ENCODE measurements at places on chromosomes 2 and 18.
A peak's percentile ranks its signal among the peaks of the same experiment; 100 is the strongest.

GRCh38 chr2:207766041-207766551, 3.6 kb downstream of the FZD5 start:
- peak; percentile 56 for DNase-seq

DNA sequence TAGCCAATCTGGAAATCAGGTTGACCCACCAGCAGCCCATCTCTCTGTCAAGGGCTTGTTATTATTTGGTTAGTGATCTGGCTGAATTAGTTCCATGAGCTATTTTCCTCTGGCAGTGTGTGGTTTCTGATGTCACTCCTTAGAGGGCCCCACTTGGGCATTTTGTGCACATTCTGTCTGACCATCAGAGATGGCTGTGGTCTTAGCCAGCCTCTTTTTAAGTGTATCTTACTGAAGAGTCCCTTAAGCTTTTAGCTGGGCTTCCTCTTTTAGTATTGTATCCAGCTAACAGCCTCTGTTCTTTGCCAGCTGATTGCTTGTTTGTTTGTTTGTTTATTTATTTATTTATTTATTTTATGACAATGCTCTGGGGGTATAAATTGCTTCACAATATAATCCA, 951.1 kb upstream of the CNTNAP5 start:
- no peak for DNase-seq

- peak; percentile 65 for DNase-seq
These were observed 255.3 kb downstream of the VAPA start for GRCh38 chr18:10169064-10169562.

DNA sequence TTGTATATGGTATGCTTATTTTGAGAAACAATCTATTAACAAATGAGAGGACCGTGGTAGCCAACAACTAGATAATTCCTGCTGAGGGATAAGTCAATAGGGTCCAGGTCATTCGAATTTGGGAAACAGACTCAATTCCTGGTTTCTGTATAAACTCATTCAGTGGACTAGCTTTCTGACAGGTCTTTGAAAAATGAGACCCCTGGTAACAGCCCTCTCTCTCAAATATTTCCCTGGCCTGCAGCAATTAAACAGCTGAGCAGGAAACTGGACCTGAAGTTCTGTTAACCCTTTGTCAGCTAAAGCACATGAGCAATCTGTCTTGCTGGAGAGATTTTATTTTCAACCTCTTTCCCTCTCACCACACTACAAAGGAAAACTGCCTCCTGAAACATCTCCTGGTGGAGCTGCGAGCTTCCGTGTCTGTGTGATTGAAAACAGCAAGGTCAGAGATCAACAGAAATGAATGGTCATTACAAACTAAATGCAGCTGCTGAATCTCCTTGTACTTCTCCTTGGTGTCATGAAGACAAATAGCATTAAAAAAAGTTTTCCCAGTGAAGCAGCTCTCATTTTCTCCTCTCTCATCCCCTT, 70.3 kb upstream of the CCDC85A start:
- DNase-seq = peak; percentile 50

DNA sequence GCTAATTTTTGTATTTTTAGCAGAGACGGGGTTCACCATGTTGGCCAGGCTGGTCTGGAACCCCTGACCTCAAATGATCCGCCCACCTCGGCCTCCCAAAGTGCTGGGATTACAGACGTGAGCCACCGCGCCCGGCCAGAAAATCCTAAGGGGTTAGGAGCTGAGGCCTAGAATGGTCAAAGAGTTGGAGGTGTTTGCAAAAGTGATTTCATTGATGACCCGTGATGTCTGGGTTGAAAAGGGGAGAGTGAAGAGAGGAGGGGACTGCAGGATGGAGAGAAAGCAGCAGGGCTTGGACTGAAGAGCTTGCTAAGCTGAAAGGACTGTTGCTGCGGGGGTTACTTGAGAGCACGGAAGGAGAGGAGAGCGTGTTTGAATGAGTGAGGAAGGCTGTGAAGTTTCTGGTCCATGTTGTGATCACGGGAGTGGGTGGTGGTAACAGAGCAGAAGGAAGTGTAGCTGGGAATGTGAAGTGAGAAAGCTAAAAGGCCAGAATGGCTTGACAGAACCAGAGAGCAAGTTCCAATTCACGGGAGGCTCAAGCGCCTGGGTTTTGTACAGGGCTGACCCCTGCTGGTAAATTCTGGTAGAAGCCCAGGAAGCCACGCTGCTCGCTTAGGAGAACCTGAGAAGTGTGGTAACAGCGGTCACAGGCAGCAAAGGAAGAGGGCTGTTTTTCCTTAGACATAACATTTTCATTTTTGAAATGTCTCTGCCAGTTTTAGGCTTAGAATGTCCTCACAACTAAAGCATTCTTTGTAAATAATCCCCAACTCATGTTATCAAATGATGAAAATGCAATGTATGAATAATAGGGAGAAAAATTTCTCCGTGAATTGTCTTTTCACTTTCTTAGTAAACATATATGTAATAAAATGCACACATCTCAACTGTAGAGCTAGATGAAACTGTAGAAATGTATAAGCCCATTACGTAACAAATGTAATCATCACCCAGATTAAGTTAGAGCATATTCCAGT, 40.5 kb upstream of the ACTR2 start:
- peak; percentile 92 for DNase-seq

DNA sequence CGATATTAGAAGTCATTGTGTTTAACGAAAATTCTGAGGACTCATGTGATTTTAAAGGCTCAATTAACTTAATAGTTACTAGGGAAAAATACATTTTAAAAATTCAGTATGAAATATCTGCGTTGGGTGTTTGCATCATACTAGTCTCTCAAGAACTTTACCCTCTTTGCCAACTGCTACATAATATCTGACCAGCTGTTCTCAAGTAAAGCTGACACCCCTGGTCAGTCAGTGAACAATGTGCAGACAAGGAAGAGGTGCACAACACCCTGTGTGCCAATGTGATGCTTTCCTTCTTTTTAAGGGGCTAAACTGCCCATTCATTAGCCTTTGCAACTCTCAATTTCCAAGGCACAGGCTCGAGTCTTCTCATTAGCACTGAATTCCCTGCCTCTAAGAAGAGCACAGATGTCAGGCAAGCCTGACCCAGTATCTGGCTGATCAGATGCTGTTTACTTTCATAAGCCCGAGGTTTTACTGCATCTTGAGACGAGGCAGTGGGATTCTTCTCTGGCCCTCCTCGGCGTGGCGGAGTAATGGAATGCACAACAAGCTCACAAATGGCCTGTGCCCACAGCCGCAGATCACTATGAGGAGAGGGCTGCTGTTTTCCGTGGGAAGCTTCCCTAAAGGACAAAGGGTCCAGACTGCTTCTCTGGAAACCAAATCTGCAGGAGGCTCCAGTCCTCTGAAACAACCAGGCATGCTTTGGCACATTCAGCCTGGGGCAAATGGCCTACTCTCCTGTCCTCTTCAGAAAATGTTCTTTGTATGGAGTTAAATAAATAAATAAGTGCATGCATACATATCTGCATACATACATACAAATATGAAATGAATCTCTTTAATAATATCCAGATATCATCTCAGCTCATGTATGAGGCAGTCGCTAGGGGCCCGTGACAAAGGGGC, 240.3 kb downstream of the ZNF521 start:
- DNase-seq = peak; percentile 75

GRCh38 chr2:66433945-66434678, 813 bp upstream of the MEIS1 start:
- peak; percentile 88 for DNase-seq

DNA sequence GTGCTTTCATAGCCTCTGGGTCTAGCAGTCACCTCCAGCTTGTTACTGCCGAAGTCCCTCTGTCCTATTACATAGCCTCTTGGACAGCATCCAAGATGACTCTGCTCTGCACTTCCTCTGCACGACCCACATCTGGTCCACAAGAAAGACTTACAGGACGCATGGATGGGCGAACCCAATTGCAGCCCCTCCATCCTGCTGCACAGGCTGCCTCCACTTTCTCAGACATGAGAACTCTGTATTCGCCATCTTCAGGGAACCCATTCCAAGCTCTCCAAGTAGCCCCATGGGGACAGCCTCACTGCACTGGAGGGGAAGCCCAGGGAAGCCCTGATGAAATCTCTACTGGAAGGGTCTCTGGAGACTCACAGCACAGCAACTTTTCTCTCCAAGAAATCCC, 172.1 kb downstream of the GFPT1 start:
- DNase-seq = no peak

DNA sequence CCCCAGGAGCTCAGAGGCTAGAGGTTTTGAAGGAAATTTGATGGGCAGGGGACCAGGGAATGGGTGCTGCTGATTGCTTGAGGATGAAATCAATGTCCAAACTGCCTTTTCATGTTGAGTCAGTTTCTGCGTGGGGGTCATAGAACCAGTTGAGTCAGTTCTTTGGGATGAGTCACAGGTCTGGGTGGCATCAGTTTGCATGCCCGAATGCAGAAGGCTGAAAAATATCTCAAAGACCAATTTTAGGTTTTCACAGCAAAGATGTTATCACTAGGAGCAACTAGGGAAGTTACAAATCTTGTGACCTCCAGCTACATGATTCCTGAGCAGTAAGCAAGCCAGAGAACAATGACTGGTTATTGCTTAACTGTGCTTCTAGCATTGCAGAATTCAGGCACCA, 1135.1 kb upstream of the CRIM1 start:
- no peak for DNase-seq

- no peak for DNase-seq
These were observed 442.6 kb downstream of the CMPK2 start for GRCh38 chr2:6423157-6423556.

- no peak for DNase-seq
These were observed 206.1 kb downstream of the FAM210A start for GRCh38 chr18:13520306-13520705.

DNA sequence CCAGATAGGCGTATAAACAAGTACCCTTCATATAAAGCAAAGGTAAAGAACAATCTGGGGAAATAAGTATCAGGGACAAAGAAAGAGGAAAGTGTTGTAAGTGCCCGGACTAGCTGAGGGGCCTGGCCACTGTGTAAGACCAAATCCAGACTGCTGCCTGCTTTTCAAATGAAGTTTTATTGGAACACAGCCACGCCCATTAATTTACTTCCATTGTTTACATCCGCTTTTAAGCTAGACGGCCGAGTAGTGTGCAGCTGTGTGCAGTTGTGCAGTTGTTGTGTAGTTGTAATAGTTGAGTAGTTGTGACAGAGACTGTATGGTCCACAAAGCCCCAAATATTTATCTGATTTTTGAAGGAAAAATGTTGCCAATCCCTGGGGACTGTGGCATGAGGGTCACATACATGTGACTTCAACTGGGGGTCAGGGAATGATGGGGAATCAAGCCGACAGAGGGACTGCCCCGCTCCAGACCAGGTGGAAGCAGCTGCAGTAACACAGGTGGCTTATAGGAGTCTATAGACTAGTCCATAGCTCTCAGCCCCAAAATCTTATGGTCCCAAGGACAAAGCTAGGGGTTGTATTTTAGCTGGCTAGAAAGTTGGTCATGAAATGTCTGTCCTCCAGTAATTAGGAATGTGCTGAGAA, 30.0 kb downstream of the FHL2 start:
- DNase-seq = no peak

DNA sequence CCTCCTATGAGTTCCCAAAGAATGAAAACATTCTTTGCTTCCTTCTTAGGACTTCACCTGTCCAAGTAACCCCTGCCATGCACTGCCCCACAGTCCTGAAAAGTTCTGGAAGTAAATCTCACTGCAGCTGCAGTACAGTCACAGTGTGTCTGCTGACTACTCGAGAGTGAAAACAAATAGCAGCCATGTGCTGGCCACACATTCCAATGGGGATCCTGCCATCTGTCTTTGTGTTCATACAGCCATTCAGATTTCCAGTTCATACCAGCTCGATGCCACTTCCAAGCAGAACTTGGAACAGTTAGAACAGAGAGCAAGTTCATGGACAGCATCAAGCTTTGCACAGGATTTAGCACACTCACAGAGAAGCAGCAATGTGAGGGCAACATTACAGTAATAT, 629.9 kb upstream of the ACVR2A start:
- DNase-seq = peak; percentile 13

GRCh38 chr2:16031848-16032159, 91.5 kb downstream of the MYCN start:
- no peak for DNase-seq

DNA sequence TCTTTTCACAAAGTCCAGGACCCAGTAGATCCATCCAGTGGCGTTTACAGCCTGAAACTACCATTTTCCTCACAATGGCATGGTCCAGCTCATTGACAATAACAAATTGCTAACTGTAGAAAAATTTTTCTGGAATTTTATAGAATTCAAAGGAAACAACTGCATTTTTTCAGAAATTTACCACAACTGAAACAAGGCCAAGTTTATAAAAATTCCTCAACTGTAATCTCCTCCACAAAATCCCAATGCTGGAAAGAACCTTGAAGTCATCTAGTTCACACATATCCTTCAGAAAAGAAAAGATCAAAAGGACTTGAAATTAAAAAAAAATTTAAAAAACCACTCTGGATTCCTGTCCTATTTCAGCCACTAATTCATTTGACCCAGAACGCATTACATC, 226.0 kb upstream of the CTAGE1 start:
- no peak for DNase-seq

GRCh38 chr18:37854396-37854795, 288.8 kb upstream of the CELF4 start:
- no peak for DNase-seq

DNA sequence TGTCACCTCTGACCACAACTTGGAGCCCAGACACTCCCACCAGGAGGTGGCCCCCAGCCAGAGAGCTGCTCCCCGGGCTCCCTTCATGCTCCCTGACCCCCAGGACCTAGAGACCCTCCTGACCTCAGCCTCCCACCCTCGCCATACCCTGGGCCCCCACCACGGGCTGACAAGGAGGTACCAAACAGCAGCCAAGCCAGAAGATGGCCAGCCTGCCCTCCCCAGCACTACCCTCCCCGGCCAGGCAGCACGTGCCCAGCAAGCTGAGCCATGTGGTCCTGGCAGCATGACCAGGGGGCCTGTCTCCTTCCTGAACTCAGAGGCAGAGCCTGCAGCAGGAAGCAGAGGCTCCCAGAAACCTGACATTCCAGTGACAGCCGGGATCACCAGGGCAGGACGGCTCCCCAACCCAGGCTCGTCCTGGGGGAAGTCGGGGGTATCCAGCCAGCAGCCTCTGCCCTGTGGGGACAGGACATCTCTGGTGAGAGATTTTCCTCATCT, 69.4 kb upstream of the GPC1 start:
- no peak for DNase-seq

GRCh38 chr2:24821433-24821891, 28.2 kb downstream of the CENPO start:
- DNase-seq = no peak

GRCh38 chr18:3577281-3577855, 127.4 kb downstream of the TGIF1 start:
- peak; percentile 31 for DNase-seq

DNA sequence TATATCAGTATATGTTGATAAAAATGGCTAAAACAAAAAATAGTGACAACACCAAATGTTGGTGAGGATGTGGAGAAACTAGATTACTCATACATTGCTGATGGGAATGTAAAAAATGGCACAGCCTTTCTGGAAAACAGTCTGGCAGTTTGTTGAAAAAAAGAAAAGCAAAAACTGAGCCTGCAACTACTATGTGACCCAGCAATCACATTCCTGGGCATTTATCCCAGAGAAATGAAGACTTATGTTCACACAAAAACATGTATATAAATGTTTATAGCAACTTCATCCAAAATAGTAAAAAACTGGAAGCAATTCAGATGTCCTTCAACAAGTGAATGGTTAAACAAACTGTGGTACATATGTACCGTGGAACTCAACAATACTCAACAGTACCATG, 7.5 kb upstream of the KDSR start:
- no peak for DNase-seq

All from eye (tissue), 1 donor.